ENCODE measurements at places on chromosomes 13 and 19. TPM values are rescaled to one million over a fixed set of nuclear protein-coding genes. Genes with fewer than 3 reads are reported as not detected.

Gene SMIM7
- total RNA-seq: 50.9 TPM

Gene NPAS1
- not detected for total RNA-seq

Gene HNRNPA1L2
- 8.5 TPM for total RNA-seq

Gene PLA2G4C
- total RNA-seq: 12.4 TPM

Gene SPC24
- total RNA-seq: 70.3 TPM

Gene BCL3
- total RNA-seq: 75.0 TPM

DNA sequence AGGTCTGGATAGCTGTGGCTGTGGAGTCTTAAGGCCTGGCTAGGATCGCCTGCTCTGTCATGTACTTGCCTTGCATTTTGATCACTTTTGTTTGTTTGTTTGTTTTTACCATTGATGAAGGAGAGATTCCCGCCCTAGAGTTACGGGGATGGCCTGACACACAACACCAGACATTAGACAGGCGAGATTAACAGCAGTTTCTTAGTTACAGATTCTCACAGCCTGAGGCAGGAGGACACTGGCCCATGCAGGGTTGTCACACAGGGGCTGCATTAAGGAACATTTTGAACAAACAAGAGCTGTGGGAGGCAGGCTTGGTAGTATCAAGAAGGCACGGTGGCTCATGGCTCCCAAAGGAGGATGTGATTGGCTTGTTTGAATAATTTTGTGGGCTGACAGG lies 291.8 kb downstream of the HS6ST3 start:
- no peak for DNase-seq

- DNase-seq: no peak
These were observed 6.2 kb upstream of the WBP4 start for GRCh38 chr13:41054919-41055619.

DNA sequence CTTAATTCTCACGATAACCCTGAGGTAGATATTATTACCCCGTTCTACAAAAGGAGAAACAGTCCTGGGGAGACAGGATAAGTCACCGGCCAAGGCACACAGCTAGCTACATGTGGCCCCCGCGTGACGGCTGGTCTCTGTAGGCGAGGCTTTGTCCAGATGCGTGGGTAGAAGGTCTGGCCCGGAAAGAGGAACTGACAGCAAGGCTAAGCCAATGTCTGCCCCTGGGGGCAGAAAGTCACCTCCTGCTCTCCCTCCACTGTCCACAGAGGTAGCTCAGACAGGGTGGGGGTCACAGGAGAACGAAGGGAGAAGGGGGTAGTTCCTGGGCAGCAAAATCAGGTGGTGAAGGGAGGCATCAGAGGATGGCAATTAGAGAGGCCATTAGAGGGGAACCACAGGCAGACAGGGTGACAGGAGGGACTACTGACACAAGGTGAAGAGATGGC lies 1.8 kb downstream of the APOC4 start:
- no peak for DNase-seq

GRCh38 chr19:39676004-39676403 lies 20.3 kb downstream of the LGALS16 start:
- peak; percentile 41 for DNase-seq

DNA sequence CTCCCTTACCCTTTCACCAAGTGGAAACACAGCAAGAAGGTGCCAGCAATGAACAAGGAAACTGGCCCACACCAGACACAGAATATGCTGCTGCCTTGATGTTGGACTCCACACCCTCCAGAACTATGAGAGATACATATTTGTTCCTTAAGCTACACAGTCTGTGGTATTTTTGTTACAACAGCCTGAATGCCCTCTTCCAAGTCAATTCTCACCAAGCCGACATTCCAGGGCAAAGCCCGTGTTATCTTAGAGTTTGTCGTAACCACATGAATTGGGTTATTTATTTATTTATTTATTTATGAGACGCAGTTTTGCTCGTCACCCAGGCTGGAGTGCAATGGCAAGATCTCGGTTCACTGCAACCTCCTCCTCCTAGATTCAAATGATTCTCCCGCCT lies 14.9 kb downstream of the FGF21 start:
- DNase-seq: no peak

GRCh38 chr13:74017301-74018061 lies 116.7 kb downstream of the KLF12 start:
- no peak for DNase-seq

DNA sequence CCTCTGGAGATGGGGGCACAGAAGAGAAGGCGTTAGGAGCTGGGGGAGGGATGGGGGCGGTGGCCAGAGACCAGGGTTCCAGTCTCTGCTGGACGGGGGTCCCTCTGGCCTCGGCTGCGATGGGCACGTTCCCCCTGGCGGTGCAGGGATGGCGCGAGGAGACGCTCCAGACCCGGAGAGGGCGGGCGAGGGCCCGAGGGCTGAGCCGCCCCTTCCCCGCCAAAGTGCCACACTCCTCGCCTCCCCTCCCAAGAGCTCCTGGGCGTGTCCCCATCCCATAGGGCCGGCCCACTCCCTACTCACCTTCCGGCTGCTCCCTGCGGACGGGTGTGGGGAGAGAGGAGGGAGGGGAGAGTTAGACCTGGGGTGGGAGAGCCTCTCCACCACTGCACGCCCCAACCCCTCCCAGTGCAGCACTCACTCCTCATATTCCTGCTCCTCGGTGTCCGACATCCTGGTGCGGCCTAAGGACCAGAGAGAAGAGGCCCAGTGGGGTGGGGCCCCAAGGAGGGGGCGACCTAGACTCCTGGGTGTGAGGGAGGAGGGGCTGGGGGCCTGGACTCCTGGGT lies 2.2 kb downstream of the TNNT1 start:
- DNase-seq: no peak

GRCh38 chr13:111153977-111154332 lies 38.8 kb downstream of the ARHGEF7 start:
- DNase-seq: no peak

GRCh38 chr19:40506099-40506498 lies 39.3 kb downstream of the SPTBN4 start:
- no peak for DNase-seq

DNA sequence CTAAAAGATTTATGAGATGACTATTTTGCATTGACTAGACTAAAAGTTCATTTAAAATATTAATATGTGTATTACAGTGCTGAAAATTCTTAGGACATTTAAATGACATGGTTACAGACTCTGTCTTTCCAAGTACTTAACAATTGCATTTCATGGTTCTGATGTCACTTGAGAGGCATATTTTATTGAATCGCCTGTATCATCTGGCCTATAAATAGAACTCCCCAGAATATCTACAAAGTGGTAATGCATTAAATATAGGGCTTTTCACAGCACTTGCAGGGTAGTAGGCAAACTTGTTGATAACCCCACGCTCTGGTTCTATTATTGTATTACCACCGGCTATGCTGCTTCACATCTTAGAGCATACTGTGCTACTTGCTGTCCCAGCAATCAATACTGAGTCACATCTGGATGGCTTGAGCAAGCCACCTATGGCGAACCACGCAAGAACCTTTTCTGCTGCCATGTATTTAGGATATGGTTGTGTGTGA lies 400.6 kb downstream of the HS6ST3 start:
- DNase-seq: no peak

- no peak for DNase-seq
These were observed 189.9 kb downstream of the SPRY2 start for GRCh38 chr13:80151016-80151415.

Measured in activated CD4-positive, alpha-beta memory T cell treated with anti-CD3 and anti-CD28 coated beads for 36 hours (primary cell).